Fibroblast of skin of scalp (primary cell): ENCODE measurements at places on chromosomes 1 and 21.

DNA sequence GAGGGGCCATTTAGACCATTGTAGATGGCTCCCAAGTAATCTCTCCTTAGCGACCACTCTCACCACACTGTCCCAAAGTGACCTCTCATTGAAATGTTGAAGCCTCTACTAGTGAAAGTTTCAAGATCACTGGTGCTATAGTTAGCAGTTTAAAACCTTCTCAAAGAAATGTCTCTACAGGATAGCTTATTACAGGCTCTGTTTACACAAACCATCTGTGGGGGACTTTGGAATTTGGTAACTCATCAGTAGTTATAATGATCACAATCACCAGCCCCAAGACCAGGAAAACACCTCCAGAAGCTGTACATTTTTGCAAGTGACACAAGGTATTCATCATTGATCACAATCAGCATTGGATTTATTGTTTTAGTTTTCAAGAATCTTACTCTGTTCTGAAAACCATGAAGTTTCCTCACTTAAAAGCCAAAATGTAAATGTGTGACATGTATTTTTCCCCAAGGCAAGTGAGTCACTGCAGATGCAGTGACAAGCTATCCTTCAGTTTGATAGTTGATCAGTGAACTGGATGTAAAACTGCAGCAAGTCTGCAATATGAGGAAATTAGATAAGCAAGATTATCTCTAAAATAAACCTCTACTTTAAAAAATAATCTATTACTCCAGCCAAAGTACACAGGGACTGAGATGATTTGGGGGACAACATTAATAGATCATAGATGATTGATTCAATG is 41.9 kb downstream of the C21orf91 start:
- no peak for DNase-seq

DNA sequence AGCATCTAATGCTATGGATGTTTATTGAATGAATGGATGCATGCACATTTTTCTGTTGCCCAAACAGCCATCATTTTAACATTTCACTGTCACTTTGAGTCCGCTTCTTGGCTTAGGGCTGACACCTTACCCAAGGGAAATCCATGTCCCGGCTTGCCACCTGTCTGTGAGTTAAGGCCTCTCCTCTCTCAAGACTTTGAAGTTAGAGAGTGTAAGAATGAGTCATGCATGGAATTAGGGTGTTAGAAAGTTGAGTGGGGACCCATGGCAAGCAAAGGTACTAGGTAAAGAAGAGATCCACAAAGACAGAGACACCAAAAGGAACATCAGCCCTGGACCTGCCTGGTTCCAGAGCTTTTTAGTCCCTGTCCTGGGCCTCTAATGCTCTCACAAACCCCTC is 35.1 kb downstream of the ATP1A1 start:
- no peak for DNase-seq

DNA sequence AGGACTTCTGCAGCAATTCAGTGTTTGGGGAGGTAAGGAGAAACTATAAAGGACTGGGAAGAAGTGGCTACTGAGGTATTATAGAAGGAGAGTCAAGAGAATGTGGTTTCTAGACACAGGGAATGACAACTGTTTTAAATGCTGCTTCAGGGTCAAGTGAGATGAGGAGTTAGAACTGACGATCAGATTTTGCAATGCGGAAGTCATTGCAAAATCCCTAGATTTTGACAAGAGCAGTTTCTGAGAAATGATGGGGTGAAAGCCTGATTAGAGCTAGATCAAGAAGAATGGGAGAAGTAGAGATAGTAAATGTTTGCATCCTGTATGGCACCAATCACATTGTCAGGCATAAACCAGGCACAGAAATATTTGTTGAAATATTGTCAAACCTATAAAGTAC is 4.7 kb upstream of the TSNAX start:
- DNase-seq = no peak

DNA sequence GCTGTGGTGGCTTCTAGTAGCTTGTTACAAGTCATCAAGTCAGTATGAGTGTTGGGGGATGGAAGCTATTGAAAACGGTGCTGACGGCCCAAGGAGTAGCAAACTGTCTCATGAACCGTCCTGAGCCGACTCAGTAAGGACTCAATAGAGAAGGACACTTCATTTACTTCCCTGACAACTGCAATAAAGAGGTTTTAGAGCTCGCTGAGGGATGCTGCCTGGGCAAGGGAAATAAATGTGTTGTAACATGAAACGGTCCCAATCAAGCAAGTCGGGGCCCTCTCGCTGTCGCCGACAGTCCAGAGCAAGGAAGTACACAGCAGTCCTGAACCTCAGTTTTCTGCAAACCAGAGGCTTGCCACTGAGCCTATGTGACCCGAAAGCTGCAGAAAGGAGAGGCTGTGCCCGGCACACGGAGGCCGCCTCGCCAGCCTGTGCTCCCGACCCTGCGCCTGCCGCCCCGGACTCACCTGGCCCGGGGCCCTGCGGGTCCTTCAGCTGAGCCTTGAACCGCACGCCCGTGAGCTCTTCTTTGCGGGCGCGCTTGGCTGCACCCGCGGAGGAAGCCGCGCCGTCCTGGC is 423 bp downstream of the URB1 start:
- DNase-seq = no peak
